ENCODE measurements at places on chromosomes 16 and 17.

- no peak for DNase-seq
These were observed 991 bp downstream of the KPNA2 start for GRCh38 chr17:68036304-68037147.

DNA sequence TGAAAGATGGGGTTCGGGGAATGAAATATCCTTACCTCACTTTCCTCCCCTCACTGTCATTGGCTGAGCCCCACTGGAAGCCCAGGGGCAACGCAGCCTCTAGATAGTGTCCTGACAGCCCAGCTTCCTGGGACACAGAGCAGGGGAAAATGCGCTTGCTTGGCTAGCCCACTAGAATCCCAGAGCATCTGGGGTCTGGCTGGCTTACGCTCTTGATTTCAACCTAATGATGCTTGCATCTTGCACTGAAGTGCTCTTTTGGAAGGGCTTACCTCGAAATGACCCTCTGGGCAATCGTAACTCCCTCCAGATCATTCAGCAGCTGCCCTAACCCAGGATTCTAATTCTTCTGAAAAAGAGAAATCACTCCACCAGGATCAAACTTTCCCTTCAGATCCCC, 147.6 kb downstream of the SOX9 start:
- no peak for DNase-seq

GRCh38 chr17:69876757-69877156, 198.3 kb upstream of the KCNJ16 start:
- no peak for DNase-seq

DNA sequence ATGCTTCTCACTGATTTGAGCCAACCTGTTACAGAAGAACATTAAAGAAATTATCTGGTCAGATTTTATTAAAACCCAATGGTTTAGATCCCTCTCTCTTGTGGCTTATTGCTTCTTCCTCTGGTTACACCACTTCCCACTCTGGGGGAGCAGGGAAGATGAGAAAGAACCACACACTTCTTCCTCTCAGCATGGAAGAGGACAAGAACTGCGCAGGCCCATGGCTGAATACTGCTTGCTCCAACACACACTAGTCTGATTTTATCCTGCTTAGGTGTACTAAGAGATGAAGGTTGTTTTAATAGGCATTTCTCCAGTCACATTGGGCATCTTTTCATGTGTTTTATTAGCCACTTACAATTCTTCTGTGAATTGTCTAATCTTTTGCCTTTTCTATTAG, 27.6 kb downstream of the MAP3K3 start:
- DNase-seq: no peak

DNA sequence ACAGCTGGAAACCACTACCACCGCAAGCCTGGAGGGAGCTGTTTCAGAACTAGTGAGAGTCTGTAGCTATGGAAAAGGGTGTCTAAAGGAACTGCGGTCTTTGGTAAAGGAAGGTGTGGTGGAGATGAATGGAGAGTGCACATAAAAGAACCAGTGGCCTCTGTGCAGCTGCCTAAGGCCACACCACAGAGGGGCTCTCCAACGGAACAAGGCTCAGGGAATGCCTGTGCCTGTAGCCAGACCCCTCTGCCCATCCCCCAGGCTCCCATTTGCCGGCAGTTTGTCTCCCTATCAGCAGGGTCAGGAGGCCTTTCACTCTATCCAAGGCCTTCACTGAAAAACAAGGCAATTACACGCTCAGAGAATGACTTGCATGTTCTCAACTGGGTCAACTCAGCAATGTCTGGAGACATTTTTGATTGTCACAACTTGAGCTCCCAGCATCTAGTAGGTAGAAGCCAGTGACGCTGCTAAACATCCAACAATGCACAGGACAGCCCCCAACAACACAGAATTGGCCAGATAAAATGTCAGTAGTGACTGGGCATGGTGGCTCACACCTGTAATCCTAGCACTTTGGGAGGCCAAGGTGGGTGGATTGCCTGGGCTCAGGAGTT, 3.3 kb upstream of the FDXR start:
- no peak for DNase-seq

All from cardiac septum (tissue), 1 donor.